H1 (cell line): ENCODE measurements at places on chromosomes 7 and 10. TPM values are rescaled to one million over a fixed set of nuclear protein-coding genes. Genes with fewer than 3 reads are reported as not detected.

PARD3 gene
- total RNA-seq = 47.9 and 49.1 TPM in 2 replicates

FGFBP3 gene
- 115 and 120 TPM in 2 replicates for total RNA-seq

SPDYE8 gene
- total RNA-seq = not detected in 2 replicates

PPP1R9A gene
- 15.5 and 20.3 TPM in 2 replicates for total RNA-seq

EN2 gene
- not detected in 2 replicates for total RNA-seq

TMEM273 gene
- total RNA-seq = not detected in 2 replicates

COL26A1 gene
- total RNA-seq = 68.8 and 71.4 TPM in 2 replicates

- H3K4me3 ChIP-seq = no peak overlapping the region
- H3K27me3 ChIP-seq = no peaks in the 10 kb centered on the region
- H3K4me1 ChIP-seq = peaks cover 21% of the 10 kb centered on the region
- no peak for DNase-seq
Measured at GRCh38 chr10:127150136-127150535, 46.3 kb downstream of the INSYN2A start.

DNA sequence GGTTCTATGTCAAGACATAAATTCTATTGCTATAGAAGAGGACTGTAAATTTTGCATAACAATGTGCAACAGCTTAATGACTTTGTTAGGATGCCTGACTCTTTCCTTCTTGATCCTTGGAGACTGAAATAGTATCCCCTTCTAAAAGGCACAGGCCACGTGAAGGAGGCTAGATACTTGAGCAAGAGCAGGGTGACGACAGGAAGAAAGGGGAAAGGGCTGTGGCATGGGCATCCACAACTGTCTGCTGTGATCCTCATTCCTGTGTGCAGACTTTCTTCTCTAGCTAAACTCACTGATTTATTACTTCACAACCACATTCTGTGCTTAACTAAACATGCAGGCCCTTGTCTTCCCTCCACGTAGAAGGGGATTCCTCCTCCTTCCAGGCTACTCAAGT is 1111.8 kb upstream of the C7orf33 start:
- no peak overlapping the region for H3K4me3 ChIP-seq
- H3K27me3 ChIP-seq = no peaks in the 10 kb centered on the region
- DNase-seq = no peak
- no peaks in the 10 kb centered on the region for H3K36me3 ChIP-seq

- no peak for DNase-seq
- H3K27me3 ChIP-seq = no peaks in the 10 kb centered on the region
- no peaks in the 10 kb centered on the region for H3K36me3 ChIP-seq
- H3K4me3 ChIP-seq = no peak overlapping the region
Measured at GRCh38 chr7:108499566-108499965, 26.4 kb downstream of the PNPLA8 start.

DNA sequence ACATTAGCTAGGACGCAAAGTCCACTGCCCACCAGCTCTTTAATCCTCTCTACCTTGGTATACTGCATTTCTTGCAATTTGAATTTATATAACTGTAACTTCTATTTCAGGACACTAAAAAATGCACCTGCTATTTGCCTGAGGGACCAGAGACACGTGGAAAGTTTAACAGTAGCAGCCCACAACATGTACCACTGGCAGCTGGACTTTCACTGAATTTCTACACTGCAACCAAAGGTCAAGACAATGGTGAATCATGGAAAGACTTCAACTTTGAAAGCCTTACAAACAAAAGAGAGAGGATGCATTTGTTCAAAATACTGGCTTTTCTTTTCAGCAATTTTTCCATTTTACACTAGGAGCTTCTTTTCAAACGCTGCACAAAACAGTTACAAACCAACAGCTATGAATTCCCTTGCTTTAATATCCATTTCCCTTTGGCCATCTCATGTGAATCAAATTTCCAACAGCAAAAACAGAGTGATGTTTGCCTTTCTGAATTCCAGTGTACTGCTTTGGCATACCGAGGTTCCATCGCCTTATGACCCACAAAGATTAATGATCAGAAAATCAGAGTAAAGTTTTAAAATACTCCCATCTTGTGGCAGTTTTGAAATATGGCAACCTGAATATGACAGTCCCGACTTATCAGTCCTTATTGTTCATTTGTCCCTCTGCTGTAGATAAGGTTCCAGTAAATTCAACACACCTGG is 29.9 kb upstream of the HNRNPH3 start:
- no peaks in the 10 kb centered on the region for H3K36me3 ChIP-seq
- DNase-seq = no peak
- no peaks in the 10 kb centered on the region for H3K27me3 ChIP-seq
- H3K27ac ChIP-seq = no peak overlapping the region
- H3K4me3 ChIP-seq = no peak overlapping the region
- no peaks in the 10 kb centered on the region for H3K4me1 ChIP-seq

- no peak overlapping the region for H3K4me3 ChIP-seq
- no peaks in the 10 kb centered on the region for H3K27me3 ChIP-seq
- H3K4me1 ChIP-seq = peaks cover 2% of the 10 kb centered on the region; the same call in 1 of the 2 replicates
- H3K36me3 ChIP-seq = no peaks in the 10 kb centered on the region
- H3K27ac ChIP-seq = no peak overlapping the region
- no peak for DNase-seq
Measured at GRCh38 chr7:94632338-94633013, 23.5 kb downstream of the SGCE start.

DNA sequence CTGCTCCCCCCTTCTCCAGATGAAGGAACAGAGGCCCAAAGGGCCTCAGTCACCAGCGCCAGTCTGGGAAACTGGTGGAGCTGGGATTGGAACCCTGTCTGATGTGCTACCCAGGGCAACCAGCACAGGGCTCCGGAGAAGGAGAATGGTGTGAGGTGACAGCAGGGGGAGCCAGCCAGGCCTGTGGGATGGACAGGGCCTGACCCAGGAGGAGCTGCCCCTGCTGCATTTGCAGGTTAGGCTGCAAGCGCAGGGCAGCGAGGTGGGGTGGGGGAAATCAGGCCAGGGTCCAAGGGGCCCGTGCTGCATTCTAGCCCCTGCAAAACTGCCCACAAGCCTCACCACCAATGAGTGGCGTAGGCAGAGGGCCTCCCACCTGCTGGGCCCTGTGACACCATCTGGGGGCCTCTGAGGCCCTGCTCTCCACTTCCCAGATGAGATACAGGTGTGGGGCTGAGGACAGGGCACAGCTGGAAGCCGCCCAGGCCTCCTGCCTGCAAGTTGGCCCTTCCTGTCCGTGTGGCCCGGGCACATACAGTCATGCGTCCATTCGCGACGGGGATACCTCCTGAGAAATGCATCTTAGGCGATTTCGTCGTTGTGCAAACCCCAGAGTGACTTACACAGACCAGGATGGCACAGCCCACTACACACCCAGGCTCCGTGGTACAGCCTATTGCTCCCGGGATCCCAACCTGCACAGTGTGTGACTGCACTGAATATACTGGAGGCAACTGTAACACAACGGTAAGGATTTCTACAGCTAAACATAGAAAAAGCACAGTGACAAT is 45.3 kb downstream of the RASGEF1A start:
- H3K27ac ChIP-seq = no peak overlapping the region
- H3K4me3 ChIP-seq = no peak overlapping the region
- H3K36me3 ChIP-seq = no peaks in the 10 kb centered on the region

GRCh38 chr10:129560361-129560760 is 93.3 kb downstream of the MGMT start:
- no peaks in the 10 kb centered on the region for H3K36me3 ChIP-seq
- no peaks in the 10 kb centered on the region for H3K27me3 ChIP-seq
- no peak for DNase-seq
- no peaks in the 10 kb centered on the region for H3K4me1 ChIP-seq
- H3K4me3 ChIP-seq = no peak overlapping the region

DNA sequence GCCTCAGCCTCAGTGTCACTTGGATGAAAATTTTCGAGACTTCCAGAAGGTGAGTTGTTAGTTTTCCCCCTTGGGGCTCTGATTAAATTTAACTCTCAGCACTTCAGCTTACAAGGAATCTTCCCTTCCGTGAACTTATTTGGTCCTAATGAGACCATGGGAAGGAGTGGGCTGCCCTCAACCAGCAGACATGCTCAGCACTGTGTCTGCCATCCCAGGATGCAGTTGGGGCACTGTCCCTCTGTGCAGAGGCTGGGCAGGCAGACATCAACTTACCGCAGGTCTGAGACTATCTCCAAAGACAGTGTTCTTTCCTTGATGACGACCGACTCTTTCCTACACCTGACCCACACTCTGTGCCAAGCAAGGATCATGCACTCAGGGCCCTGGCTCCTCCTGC is 36.7 kb downstream of the VOPP1 start:
- H3K4me1 ChIP-seq = peaks cover 18% of the 10 kb centered on the region
- H3K27me3 ChIP-seq = no peaks in the 10 kb centered on the region
- no peak for DNase-seq
- no peak overlapping the region for H3K4me3 ChIP-seq

DNA sequence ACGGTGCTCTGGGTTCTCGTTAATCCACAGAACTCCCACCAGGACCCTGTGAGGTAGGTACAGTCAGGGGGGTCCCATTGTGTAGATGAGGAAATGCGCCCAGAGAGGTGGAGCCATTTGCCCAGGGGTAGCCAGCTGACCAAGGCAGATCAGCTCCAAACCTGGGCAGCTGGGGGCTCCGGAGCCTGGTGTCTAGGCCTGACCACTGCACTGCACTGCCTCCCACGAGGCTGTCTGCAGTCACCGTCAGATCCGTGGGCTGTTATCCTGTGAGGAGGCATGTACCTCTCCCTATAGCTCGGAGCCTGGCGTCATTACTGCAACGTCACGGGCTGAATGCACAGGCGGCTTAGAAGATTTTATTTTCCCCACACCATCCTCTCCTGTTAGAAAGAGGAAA is 411.8 kb upstream of the FOXK1 start:
- peak; percentile 27 for DNase-seq
- H3K4me1 ChIP-seq = no peaks in the 10 kb centered on the region; the same call in none of the 2 replicates
- H3K36me3 ChIP-seq = no peaks in the 10 kb centered on the region
- no peak overlapping the region for H3K27ac ChIP-seq
- H3K27me3 ChIP-seq = no peaks in the 10 kb centered on the region

GRCh38 chr7:109986701-109987100 is 1104.2 kb upstream of the LRRN3 start:
- H3K27me3 ChIP-seq = no peaks in the 10 kb centered on the region
- H3K27ac ChIP-seq = no peak overlapping the region
- H3K36me3 ChIP-seq = no peaks in the 10 kb centered on the region
- no peak overlapping the region for H3K4me3 ChIP-seq
- H3K4me1 ChIP-seq = no peaks in the 10 kb centered on the region

DNA sequence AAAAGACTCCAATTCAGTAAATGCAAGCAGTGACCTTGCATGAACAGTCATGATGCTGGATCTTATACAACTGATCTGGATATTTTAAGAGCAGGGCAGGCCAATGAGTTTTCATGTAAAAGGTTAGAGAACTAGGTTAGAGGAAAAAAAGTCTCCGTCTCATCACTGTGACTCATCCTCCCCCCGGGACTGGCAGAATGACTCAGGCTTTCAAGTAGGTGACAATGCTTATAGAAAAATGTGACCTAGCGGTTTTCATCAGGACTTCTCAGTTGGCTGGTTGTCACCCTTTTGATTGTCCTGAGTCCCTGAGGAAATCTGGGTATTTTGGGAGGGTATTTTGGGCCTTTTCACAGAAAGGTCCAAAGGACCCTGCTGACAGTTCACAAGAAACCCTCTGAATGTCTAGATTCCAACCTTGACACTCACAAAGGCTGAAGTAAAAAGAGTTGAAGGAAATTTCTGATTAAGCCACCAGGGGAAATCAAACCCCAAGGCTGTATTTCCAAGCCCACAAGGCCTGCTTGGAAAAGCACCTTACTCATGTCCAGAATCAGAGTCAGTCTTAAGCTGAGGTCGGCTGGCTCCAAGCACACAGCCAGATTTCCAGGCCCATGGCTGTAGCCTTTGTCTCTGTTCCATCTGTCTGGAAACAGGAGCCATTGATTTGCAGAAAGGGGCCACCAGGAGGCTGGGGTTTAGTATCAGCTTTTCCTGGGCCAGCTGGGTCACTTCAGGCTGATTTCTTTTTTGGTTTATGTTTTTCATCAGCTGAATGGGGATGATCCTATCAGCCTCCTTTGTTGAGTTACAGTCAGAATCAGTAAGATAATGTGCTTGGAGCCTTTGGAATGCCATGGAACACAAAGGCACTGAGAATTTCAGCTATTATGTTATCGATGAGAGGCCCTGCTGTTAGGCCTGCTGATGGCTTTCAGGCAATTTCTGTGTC is 226.4 kb upstream of the HABP2 start:
- peaks cover 8% of the 10 kb centered on the region for H3K4me1 ChIP-seq
- no peak for DNase-seq
- H3K27me3 ChIP-seq = no peaks in the 10 kb centered on the region

DNA sequence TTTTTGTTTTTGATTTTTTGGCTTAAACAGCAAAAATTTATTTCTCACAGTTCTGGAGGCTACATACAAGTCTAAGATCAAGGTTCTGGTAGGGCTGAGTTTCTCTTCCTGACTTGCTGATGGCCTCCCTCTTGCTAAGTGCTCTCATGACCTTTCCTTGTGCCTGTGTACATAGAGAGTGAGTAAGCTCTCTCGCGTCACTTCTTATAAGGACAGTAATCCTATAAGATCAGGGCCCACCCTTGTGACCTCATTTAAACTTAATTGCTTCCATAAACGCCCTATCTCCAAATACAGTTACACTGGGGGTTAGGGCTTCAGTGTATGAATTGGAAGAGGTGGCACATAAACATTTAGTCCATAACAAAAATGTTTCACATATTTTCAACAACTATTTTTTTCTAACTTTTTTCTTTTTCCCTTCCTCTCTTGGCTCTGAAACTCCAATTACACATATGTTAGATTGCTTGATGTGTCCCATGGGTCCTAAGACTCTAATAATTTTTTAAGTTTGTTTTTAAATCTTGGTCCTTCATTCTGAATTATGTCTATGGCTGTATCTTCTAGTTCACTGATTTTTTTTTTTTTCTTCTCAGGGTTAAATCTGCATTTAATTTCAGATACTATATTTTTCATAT is 149.8 kb downstream of the HBP1 start:
- no peaks in the 10 kb centered on the region for H3K27me3 ChIP-seq
- H3K4me1 ChIP-seq = no peaks in the 10 kb centered on the region
- no peak overlapping the region for H3K27ac ChIP-seq
- no peak overlapping the region for H3K4me3 ChIP-seq

- no peak for DNase-seq
- H3K27ac ChIP-seq = no peak overlapping the region
- no peaks in the 10 kb centered on the region for H3K36me3 ChIP-seq
- H3K4me3 ChIP-seq = no peak overlapping the region
Measured at GRCh38 chr10:10665750-10666149, 351.9 kb upstream of the CELF2 start.

DNA sequence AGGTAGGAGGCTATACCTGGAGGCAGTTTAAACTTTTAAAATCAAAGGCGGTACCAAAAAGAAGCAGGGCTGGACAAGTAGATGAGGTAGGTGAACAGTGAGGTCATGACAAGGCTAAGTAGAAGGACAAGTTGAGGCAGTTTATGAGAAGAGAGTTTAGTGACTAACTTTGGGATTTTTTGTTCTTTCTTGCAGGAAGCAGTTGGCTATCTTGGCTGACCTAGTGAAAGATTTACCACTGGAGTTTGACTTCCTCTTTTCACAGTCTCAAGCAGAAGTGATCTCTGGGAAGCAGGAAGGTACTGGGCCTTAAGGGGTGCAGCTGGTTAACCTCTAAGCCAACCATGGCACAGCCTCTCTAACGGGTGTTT is 26.3 kb downstream of the ENTPD7 start:
- no peak overlapping the region for H3K4me3 ChIP-seq
- H3K4me1 ChIP-seq = no peaks in the 10 kb centered on the region
- H3K27ac ChIP-seq = no peak overlapping the region
- H3K36me3 ChIP-seq = no peaks in the 10 kb centered on the region; the same call in 1 of the 2 replicates
- no peaks in the 10 kb centered on the region for H3K27me3 ChIP-seq

GRCh38 chr10:95451568-95452524 is 109.3 kb downstream of the SORBS1 start:
- no peaks in the 10 kb centered on the region for H3K27me3 ChIP-seq
- DNase-seq = no peak
- H3K36me3 ChIP-seq = no peaks in the 10 kb centered on the region
- no peak overlapping the region for H3K27ac ChIP-seq
- H3K4me3 ChIP-seq = no peak overlapping the region
